ENCODE measurements at places on chromosomes 11 and 22.

- DNase-seq = no peak
Measured at GRCh38 chr22:46292732-46293131, 3.9 kb upstream of the GTSE1 start.

GRCh38 chr22:37021710-37022482 is 2.4 kb downstream of the MPST start:
- peak; percentile 65 for DNase-seq

GRCh38 chr11:78961937-78962701 is 387.5 kb upstream of the NARS2 start:
- peak; percentile 7 for DNase-seq

GRCh38 chr22:22943521-22944267 is 56.1 kb downstream of the IGLL5 start:
- no peak for DNase-seq

GRCh38 chr11:65916391-65916790 is 2.5 kb downstream of the C11orf68 start:
- DNase-seq = no peak

DNA sequence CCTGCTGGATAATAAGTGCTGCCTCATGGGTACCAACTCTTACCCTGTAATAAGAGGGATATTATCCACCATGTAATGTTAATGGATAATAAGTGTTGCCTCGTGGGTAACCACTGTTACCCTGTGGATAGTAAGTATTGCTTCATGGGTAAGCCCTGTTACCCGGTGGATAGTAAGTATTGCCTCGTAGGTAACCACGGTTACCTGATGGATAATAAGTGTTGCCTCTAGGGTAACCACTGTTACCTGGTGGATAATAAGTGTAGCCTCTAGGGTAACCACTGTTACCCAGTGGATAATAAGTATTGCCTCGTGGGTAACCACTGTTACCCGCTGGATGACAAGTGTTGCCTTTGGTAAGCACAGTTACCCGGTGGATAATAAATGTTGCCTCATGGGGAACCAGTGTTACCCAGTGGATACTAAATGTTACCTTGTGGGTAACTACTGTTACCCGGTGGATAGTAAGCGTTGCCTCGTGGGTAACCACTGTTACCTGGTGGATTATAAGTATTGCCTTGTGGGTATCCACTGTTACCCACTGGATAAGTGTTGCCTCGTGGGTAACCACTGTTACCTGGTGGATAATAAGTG is 18.6 kb upstream of the NXPE4 start:
- no peak for DNase-seq

GRCh38 chr11:5224538-5225479 is 2.1 kb downstream of the HBB start:
- DNase-seq = no peak

DNA sequence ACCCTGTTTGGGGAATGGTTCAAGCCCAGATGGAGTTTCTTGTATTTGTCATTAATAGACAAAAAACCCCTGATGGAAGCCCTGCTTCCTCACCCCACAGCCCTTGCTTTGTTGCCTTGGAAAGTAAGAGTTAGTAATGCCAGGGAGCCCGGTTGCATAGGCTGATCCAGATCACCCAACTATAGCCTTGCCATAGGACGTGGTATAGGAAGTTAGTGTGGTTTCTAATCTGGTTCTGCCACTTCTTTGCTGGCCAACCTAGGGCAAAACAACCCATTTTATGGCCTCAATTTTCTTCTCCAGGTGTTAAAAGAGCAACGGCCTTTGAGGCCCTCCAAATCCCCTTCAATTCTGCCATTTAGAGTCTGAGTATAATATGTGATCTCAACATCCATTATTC is 97.9 kb downstream of the STIM1 start:
- DNase-seq = no peak

DNA sequence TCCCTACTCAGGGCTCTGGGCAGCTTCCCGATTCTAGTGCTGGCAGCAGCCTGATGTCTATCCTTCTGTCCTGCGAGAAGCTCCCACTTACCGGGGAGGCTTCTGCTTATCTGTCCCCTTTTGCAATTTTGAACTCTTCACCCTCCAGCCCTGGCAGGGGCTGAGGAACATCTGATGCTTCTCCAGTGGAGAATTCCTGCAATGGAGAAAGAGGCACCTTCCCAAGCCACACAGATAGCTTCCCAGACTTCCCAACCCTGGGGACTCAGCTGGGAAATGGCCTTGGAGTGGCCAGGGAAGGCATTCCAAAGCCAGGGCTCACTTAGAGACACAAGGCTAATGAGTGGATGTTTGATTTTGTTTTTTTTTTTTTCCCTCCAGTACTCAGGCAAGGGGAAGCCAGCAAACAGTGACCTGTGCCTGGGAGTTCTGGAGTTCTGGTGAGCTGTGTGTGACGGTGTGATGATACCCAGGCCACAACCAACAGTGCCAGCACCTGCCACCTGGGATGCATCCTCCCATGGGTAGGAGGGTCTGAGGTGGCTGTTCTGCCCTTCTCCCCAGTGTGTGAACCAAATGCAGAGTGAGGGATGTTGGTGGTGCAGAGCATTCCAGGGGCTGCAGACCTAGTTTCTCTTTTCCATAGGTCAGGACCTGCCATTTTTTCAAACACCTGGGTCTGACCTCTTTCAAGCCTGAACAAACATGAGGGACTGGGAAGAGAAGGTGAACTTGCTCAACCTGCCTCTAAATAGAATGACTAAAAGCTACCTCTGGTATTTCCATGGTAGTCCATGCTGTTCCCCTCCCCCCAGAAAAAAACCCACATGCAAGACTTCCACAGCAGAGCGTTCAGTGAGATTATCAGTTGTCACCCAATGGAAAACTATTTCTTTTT is 95.1 kb downstream of the CCDC81 start:
- DNase-seq = no peak

GRCh38 chr11:120208777-120209176 is 2.1 kb upstream of the OAF start:
- peak; percentile 94 for DNase-seq

- DNase-seq = no peak
Measured at GRCh38 chr11:42462558-42463310, 849.1 kb upstream of the API5 start.

Data from ELR (cell line).